Vagina (tissue), 2 donors: ENCODE measurements at places on chromosomes 2 and 18. TPM values are rescaled to one million over a fixed set of nuclear protein-coding genes. Genes with fewer than 3 reads are reported as not detected.

- no peaks in the 10 kb centered on the region for H3K27me3 ChIP-seq
- no peak overlapping the region for H3K4me3 ChIP-seq
- no peaks in the 10 kb centered on the region for H3K36me3 ChIP-seq
- H3K4me1 ChIP-seq = no peaks in the 10 kb centered on the region
- H3K27ac ChIP-seq = no peak overlapping the region
These were observed 69.5 kb downstream of the BIN1 start for GRCh38 chr2:127037476-127037875.

- H3K4me3 ChIP-seq = no peak overlapping the region
- DNase-seq = no peak
- H3K27me3 ChIP-seq = no peaks in the 10 kb centered on the region
- H3K36me3 ChIP-seq = no peaks in the 10 kb centered on the region
- peaks cover 18% of the 10 kb centered on the region for H3K4me1 ChIP-seq
These were observed 33.4 kb downstream of the YPEL5 start for GRCh38 chr2:30180226-30180625.

DNA sequence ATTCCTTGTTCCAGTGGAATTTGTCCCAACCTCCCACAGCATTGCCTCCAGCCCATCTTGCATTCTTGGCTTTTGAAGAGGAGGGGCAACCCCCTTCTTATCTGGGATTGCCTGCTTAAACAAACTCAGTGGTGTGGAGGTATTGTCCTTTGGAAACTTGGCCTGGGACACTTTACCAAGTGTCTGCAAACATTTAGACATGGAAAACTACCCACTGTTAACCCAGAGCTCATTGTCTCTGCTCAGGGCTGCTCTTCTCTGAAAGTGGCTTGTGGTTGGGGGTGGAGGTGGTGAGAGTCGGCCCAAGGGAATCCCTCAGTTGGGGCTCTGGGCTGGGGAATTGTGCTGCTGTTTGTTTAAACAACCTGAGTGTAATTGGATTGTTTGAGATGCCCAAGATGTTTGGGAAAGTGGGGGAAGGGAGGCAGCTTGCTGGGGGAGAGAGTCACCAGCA, 178.3 kb upstream of the GATA6 start:
- no peaks in the 10 kb centered on the region for H3K27me3 ChIP-seq

The GPR155 gene
- 6.6 TPM for total RNA-seq

The HOXD12 gene
- 1.7 TPM for total RNA-seq
